ENCODE measurements at places on chromosomes 6 and 20.

- no peak for DNase-seq
These were observed 45.5 kb downstream of the CEP43 start for GRCh38 chr6:167044696-167045095.

GRCh38 chr6:130396722-130397121 is 30.9 kb downstream of the TMEM200A start:
- no peak for DNase-seq

- no peak for DNase-seq
These were observed 38.6 kb downstream of the HEBP2 start for GRCh38 chr6:138442663-138443062.

DNA sequence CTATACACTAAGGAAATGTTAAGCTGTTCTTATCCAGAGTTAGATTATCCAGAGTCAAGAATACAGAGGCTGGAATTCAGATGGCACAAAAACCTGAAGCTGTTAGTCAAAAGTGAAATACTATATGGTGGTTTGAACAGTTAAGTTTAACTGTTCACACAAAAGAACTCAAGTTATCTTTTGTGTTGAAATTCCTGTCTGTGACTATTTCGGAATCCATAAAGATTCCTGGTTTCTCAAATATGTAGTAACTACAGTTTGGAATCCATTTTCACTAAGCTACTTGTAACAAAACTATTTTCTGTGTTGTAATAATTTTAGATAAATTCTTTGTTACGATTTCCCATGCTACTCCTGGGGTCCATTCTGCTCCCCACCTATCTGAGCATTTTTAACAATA is 24.5 kb downstream of the FIG4 start:
- no peak for DNase-seq

GRCh38 chr20:3042625-3043024 is 797 bp upstream of the GNRH2 start:
- no peak for DNase-seq

- DNase-seq, result no peak
These were observed 670.6 kb downstream of the CD109 start for GRCh38 chr6:74366634-74367033.

DNA sequence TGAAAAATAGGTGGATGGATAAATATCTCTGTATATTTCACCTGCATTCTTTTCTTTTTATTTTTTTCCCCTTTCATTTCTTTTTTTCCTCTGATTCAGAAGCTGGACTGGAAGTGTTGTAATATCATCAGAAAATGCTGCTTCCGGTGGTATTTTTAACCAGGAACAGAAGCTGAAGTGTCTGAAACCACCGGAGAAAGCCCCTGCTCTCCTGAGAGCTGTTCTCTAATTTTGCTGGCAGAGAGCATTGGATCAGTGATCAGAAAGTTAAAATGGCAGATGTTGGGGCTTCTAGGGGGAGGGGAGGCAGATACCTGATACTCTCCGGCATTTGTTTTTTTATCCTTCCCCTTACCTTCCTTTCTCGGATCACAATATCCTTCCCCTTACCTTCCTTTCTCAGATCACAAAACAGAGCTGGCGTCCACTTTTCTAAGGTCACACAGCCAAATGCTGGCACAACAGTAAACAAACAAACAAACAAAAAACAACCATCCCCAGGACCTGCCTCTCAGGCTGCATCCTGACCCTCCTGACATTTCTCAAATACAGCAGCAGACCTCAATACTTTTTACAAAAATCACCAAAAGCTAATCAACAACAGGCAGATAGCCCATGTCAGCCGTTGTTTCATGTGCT is 143.2 kb upstream of the ZNF217 start:
- no peak for DNase-seq

DNA sequence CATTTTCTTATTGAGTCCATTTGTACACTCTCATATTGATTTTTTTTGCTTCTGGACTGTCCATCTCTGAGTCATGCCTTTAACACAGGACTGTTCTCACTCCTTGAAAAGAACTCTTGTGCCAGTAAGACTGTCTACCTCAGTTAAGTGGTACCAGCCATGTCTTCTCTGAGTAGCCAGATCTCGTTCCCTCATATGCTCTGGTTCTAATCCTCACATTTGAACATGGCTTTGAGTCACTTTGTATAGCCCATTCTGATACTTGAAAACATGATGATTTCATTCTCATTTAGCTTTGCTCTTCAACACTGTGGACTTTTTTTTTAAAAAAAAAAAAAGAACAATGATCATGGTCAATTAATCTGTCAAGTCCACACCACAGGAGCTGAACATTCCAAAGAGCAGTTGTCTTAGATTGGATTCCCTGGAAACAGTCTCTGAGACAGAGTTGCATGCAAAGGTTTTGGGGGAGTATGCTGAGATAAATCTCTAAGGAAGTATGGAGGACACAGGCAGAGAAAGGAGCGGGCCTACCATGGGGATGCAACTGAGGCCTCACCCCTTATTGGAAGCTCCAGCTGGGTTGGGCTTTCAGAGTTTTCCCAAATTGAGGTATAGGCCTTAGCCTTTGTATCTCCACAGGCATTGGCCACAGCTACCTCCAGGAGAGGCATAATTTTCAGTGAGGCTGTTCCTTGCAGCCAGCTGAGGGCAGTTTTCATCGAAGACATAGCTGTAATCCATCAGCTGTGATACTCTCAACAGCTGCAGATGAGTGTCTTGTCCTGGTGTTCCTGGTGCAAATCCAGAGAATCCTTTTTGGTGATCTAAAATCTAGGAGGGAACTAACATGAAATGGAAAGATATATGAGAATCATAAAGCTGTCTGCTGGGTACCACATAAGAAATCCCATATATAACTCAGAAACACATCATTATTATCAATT is 6.0 kb upstream of the PTCHD4 start:
- DNase-seq, result no peak

- no peak for DNase-seq
These were observed 638 bp downstream of the BLCAP start for GRCh38 chr20:37526839-37527637.

- DNase-seq, result peak; percentile 52
These were observed 1.2 kb upstream of the ACAT2 start for GRCh38 chr6:159760602-159761057.

DNA sequence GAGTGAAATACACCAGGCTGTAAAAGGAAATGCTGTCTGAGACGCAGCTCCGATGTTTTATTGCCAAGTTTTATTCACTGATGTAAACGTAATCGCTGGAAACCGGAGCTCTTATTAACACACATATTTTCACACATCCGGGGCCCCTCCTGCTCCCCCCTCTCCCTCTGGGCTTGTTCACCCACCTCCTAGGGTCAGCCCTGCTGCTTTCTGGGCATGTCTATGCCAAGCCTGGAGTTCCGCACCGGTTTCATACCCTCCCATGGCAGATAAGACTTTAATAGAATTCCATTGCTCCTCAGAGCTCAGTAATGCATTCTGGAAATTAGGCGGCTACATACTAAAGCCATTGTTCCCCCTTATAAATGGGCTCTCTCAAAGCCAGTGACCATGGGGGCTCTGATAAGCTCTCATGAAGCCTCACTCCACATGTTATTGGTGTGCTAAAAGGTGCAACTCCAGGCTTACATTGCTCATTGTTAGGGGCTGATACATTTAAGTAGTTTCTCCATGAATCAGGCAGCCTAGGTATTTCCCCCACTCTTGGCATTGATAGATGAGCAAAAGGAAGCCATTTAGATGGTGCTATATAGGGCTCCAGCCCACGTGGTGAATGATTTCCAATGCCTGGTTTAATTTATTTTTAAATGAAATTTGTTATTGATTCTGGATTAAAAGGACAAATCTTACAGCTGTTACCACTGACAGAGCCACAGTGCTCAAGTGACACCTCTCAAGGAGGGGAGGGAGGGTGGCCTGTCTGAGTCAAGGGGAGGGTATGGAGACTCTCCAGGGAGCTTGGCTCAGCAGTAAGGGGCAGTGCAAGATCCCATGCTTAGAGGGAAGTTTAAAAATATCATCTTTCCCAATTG is 4.5 kb upstream of the VSTM2L start:
- no peak for DNase-seq

DNA sequence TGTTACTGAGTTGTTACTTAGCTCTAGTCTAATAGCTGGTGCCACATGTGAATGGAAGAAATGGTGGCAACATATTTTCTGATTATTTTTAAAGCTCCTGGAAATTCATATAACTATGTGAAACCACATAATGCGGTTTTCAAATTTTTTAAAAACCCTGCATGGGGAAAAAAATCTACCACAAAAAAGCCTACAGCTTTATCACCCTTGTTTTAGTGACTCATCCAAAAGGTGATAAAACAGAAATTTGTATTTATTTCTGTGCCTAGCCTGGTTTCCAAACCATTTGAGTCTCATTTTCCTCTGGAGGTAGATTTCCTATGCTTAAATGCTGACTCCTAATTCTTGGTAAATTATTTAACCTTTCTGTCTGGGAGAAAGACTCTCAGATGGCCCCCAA is 5.4 kb upstream of the FBXO30 start:
- DNase-seq, result no peak
